ENCODE measurements at places on chromosomes 3 and 15. TPM values are rescaled to one million over a fixed set of nuclear protein-coding genes. Genes with fewer than 3 reads are reported as not detected.

Gene PCSK6
- 19.2 TPM for total RNA-seq

Gene GPR156
- total RNA-seq, result 0.76 TPM

Gene AGBL1
- total RNA-seq, result not detected

Gene CCR9
- total RNA-seq, result not detected

GRCh38 chr3:46901591-46902187 lies 24.2 kb downstream of the PTH1R start:
- no peak for DNase-seq

GRCh38 chr3:135329479-135329878 lies 534.4 kb downstream of the EPHB1 start:
- no peak for DNase-seq

- no peak for DNase-seq
These were observed 17.1 kb downstream of the UMPS start for GRCh38 chr3:124747111-124747981.

DNA sequence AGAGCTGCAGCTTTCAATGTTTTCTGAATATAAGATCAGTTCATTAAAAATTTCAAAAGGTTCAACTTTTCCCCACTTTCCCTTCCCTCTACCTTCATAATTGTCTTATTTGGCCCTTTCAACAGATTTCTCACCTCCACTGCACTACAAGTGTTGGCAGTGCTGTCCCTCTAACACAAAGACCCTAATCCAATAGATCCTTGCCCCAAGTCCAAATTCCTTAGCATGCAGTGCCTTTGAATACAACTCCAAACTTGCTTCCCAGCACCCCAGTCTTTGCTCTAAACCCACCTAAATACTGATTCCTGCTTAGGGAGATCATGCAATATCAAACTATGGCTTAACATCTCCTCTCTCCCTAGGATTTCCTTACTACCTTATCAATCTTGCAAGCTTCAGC lies 43.9 kb downstream of the TJP1 start:
- DNase-seq, result no peak

DNA sequence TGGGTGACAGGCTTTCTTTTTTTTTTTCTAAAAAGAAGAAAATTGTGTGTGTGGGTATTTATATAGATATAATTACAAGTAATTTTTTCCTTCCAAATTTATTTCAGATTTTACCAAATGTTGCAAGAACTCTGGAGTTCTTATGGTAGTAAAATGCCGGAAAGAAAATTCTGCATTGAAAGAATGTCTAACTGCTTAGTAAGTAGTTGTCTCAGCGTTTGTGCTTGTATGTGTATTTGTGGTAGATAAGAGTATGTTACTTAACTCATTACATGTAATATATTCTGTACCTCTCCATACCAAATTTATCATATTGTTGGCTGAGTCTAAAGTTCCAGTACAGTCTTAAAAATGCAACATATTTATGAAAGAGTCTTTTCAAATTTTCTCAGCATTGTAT lies 32.3 kb upstream of the ZCWPW2 start:
- DNase-seq, result no peak

- DNase-seq, result no peak
These were observed 540 bp upstream of the EDC3 start for GRCh38 chr15:74696398-74696729.

DNA sequence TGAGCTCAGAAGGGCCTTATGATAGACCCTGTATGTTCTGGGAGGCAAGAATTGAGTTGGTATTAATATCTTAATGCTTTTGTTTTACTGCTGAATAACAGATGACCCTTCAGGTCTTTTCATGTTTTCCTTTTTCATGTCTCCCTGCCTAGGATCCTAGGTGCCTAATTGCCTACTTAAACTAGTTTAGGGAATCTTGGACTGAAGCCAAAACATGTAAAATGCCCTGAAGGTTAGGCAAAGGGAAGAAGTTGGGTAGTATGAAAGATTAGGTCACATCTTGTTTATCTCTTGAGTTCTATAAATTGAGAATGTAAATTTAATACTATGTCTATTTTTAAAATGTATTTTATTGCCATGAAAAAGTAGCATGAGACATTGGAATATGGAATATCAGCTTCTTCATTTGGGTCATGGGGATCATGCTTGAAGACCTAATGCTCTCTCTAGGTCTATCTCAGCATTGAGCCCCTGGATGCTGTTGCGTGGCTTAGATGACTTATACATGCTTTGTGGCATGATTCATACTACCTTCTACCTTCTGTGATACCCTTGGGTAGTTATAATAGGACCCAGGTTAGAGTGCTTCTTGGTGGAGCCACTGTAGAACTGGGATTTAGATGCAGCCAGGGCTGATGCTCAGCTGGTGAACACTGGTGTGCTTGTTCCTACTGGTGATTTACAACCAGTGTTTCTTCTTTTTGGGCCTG lies 26.4 kb downstream of the RBM6 start:
- DNase-seq, result no peak

DNA sequence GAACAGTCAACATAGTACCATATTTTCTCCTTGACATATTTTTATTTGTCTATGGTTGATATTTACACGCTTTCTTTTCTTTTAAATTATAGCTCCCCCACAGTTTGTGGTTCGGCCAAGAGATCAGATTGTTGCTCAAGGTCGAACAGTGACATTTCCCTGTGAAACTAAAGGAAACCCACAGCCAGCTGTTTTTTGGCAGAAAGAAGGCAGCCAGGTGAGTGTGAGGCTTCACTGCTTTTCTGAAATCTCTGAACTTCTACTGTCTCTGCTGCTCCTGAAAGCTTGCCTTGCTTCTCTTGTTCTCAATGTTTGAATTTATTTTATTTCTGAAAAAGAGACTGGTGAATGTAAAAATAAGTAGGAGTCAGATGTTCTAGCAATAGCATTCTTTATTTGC lies 506.3 kb downstream of the ROBO2 start:
- no peak for DNase-seq

GRCh38 chr3:188575501-188575900 lies 421.5 kb downstream of the LPP start:
- DNase-seq, result no peak

DNA sequence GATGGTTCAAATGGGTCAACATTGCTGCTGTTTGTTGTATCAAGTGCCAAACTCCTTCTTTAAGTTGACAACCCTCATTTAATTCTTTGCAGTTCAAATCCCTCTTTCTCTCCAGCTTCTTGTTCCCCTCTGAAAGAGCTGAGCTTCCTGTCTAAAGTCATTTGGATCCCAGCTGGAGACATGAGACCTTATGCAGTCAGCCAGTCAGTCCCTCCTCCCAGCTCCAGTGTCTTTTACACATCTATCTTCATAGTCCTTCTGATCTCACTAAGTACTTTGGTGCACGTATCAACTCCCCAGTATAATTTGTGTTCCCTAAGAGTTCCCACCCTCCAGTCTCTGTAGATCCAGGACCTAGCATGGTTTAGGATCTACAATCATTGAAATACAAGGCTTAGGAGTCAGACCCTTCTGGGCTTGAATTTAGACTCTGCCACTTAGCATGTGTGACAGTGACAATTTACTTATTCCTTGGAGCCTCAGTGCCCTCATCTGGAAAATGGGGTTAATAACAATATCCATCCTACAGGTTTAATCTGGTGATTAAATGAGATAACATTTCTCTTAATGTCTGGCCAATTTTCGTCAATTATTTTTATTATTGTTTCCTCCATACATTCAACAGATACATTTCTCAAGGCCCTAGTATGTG lies 102.8 kb upstream of the SEMA6D start:
- no peak for DNase-seq

- DNase-seq, result no peak
These were observed 143.8 kb upstream of the LMCD1 start for GRCh38 chr3:8357859-8358258.
